ENCODE measurements at places on chromosomes 7 and 10.

DNA sequence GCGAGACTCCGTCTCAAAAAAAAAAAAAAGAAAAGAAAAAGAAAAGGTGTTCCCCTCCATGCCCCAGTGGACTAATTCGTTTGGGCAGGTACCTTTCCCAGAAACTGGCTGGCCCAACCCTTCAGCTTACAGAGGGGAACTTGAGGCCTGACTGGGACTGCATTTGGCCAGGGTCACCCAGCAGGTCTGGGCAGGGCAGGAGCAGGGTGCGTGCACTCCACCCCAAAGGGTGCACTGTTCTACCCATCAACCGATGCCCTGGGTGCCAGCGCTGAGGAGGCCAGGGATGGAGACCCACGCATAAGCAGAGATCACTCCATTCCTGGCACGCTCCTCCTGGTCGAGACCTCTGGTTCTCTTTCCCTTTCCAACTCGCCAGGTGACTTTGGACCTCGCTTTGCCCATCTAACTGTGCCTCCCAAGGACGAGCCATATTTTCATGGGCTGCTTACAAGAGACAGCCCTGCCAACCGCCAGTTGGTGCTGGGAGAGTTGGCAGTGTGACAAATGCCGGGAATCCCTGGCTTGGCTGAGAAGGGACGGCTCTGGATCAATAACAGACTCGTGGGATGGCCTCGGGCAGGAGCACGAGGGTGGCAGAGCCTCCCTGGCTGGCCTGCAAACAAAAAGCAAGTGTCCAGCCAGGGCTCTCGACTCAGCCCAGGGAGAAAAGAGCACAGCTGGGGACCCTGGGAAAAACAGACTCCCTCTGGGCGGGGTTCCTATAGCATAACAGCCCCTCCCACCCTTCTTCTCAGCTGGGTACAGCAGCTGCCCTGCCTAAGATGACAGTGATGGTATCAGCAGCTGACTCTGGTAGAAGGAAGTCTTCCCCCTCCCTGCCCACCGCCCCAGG, 7.9 kb downstream of the HSPB1 start:
- no peak for DNase-seq

DNA sequence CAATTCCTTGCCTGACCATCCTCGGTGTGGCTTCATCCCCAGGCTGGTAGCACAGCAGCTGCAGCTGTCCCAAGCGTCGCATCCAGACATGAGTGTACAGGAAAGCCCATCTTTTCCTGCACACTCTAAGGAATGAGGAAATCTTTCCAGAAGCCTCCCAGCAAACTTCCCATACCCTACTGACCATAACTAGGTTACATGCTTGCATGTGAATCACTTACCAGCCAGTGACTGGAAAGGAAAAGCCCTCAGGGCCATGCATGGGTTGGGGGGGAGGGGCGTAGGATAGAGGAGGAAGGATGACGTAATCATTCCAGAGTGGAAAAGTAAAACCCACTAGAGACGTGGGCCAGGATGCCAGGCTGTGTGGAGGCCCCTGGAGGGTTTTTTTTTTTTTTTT, 18.9 kb upstream of the ZNF212 start:
- DNase-seq: no peak

DNA sequence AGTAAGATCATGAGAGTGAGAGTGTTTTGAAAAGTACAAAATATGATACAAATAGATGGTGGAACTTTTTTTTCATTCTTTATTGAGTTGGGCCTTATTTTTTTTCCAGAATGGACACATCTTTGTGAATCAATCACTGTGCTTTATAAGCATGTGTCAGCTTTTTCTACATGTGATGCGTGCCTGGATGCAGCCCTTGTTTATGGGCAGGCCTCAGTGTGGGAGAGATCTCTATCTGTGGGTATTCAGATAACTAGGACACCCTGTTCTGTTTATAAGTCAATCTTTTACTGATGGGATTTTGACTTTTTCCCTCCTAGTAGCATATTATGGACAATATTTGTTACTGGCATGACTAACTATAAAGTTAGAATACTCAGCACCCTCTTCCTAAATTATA, 42.9 kb upstream of the IKZF1 start:
- DNase-seq: no peak

- no peak for DNase-seq
These were observed 98.2 kb downstream of the MDFIC start for GRCh38 chr7:115019882-115020605.

GRCh38 chr7:156516791-156517378, 123.7 kb upstream of the RNF32 start:
- no peak for DNase-seq

Measured in cortex of kidney (tissue), 1 donor.